Central memory CD4-positive, alpha-beta T cell (primary cell): ENCODE measurements at places on chromosomes 3 and 15.

GRCh38 chr3:25471081-25471768, 43.2 kb downstream of the RARB start:
- no peak for DNase-seq

DNA sequence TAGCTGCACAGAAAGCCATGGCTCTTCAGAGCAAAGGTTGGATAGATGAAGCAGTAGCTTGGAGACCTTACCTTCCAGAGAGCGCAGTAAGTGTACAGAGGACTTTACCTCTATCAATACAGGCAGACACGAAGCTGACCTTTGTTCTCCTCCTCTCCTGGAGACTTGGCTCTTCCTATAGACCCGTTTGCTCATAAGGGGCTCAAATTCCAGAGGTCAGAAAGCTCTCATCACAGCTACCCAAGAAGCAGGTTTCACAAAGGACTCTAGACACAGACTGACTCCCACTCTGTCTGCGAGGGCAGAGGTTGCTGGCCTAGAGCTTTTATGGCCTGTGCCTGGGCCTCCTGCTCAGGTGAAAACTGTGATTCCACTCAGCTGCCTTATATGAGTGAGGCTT, 35.4 kb upstream of the TOPAZ1 start:
- DNase-seq: no peak

DNA sequence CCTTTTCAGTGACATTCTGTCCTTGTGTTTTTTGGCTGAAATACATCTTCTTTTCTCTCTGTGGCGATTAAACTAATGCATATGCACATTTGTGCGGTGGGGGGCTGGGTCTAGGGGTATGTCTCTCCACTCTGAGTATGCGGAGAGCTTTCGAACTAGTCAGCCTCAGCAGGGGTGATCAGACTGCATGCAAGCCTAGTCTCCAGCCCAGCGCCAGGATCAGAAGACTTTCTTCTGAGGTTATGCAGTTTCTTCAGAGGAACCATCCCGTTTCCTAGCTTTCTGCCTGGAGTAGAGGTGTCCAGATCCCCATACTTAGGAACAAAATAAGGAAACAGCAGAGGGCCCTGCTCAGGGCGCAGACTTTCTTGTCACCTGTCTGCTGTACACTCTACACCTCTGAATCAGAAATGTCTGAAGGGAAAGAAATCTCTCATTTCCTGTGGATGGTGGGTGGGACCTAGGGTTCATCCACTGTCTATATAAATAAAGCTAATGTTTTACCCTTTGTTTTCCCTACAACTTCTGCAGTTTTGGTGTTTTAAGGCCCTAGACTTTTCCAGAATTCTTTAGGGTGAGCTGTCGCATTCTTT, 230.4 kb downstream of the ABHD5 start:
- no peak for DNase-seq

DNA sequence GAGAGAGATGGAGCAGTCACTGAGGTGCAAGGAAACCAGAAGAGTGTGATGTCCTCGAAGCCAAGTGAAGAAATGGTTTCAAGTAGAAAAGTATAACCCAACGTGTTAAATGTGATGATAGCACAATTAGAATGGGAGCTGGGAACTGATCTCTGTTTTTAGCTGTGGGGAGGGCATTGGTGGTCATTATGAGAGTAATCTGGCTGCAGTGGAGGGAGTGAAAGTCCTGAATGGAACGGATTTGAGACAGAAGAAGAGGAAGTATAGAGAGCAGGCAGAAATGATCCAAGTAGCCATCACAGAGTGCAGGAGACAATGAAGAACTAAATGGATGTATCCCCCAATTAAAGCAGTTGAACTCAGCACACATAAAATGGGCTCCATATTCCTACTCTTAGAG, 235.3 kb downstream of the IGSF11 start:
- DNase-seq: no peak

- DNase-seq: no peak
Measured at GRCh38 chr3:149592758-149593240, 65.0 kb downstream of the WWTR1 start.
